ENCODE measurements at places on chromosomes 3 and 15.

DNA sequence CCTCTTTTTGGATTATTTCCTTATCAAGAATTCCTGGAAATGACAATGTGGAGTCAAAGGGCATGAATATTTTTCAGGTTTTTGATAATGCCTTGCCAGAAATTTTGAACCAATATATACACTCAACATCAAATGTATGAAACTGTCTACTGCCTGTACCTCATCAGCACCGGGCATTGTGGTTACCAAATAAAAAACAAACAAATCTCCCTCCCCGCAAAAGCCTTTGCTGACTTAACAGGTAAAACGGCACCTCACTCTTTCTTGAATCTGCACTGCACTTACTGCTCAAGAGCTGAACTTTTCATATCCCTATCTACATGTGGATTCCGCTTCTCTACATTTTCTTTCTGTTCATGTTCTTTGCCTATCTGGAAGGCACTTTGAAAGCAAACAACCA is 134.5 kb upstream of the PRICKLE2 start:
- DNase-seq: no peak

- DNase-seq: no peak
Measured at GRCh38 chr3:122925756-122926155, 101.8 kb downstream of the SEMA5B start.

DNA sequence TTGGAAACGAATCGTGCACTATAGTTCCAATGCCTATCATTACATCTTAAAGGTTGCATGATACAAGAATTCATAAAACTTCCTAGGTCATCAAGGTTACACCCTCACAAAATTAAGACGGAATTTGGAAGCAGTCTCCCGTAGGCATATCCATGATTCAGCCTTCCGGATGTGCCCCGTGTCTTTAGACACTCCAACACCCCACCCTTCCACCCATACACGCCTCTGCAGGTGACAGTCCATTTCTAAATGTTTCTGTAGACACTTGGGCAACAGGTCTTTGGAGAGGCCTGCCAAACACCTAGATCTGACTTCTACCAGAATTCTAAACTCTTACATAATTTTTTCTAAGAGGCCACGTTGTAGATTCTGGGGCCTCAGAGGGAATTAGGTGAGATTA is 49.8 kb downstream of the LDHAL6B start:
- DNase-seq: no peak

DNA sequence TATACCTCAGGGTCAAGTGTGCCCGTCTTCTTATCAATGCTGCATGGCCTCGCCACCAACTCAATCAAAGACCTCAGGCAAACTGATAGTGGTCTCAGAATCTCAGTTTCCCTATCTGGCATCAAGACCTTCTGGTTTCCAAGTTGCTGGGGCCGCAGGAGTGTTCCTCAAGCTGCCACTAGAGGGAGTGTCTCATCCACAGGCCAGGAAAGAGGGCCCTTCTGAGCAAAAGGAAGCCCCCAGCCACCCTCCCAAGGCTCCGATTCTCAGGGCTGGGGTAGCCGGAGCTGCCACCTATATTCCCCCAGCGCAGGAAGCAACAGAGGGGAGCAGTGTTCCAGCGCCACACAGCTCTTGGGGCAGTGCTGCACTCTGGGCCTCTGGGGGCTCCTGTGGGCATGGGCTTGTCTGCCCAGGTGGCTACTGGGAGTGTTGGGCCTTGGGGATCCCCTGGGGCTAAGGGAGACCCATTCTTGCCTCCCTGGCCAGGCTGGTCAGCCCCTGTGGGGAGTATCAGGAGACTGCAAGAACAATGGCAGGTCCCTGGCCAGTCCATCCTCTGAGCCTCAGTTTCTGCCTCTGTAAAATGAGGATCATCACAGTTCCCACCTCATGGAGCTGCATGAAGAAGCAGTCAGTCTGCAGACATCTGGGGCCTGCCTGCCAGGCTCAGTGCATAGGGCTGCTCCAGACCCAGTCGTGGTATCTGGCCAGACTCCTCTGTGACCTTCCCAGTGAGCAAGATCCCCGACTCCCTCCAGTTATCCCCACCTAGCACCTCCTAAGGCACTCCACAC is 23.4 kb upstream of the SEC13 start:
- peak; percentile 44 for DNase-seq

GRCh38 chr3:145798007-145798406 is 363.0 kb downstream of the PLOD2 start:
- DNase-seq: no peak

DNA sequence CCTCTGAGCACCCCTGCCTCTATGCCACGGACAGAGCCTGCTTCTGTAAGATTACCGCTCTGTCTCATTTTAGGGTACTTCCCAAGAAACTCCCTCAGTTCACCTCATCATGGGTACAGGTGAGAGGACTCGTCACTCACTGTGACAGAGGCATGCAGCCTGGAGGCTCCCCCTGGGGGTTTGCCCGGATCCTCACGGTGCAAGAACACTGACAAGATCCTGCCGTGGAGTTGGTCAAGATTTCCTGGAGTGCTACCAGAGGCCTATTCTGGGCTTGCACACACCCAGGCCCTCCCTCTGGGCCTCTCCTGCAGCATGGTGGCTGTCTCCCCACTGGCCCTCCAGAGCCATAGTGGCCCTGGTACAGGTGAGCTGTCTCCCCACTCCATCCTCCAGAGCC is 103.1 kb upstream of the TNIK start:
- no peak for DNase-seq

GRCh38 chr15:62875626-62876021 is 166.9 kb upstream of the TPM1 start:
- DNase-seq: no peak

GRCh38 chr15:85407421-85408269 is 27.2 kb downstream of the AKAP13 start:
- no peak for DNase-seq

- no peak for DNase-seq
Measured at GRCh38 chr15:26872206-26872605, 5.3 kb downstream of the GABRA5 start.

Data from stimulated activated CD4-positive, alpha-beta T cell treated with anti-CD3 and anti-CD28 coated beads, Interleukin-4, amount 100 ng/mL, for 48 hours (primary cell).